Panc1 (cell line): ENCODE measurements at places on chromosomes 7 and 10.

- DNase-seq, result no peak
Observed at GRCh38 chr7:102864958-102865357, 47.8 kb upstream of the LRRC17 start.

- no peak for DNase-seq
Observed at GRCh38 chr7:158771-159170, 33.6 kb upstream of the FAM20C start.

GRCh38 chr7:19079066-19079465, 38.4 kb downstream of the TWIST1 start:
- peak; percentile 62 for DNase-seq

DNA sequence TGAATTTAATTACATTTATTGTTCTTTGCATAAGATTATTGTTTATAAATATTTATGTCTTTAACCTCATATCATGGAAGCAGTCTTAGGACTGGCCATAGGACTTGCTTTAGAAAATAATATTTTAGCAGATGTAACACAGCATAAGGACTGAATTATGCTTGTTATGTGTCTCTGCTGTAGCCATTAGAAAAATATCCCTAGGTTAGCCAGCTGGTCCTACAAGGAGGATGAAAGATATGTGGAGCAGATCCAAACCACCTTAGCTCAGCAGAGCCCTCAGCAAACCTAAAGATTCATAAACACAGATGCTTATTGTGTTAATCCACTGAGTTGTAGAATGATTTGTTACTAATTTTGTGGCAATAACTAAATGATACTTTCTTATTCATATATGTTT, 166.0 kb upstream of the COL1A2 start:
- DNase-seq, result no peak

GRCh38 chr7:139340037-139340807, 915 bp upstream of the FMC1 start:
- DNase-seq, result peak; percentile 100

DNA sequence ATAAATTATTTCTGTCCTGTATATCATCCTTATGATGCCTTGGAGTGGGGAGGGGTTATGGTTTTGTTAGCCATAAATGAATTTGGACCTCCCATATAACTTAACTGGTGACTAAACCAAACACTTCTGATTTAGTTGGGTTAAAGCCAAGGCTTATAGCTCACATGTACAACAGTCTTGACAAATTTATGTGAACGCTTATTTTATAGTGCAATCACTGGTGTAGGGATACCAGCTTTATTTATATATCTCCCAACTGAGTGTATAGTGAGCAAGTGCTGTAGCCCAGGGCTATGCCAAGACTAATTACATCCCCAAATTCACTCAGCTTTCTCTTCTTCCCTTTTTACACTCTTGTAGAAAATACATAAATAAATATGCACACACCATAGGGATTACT, 956.2 kb downstream of the SORCS3 start:
- no peak for DNase-seq

DNA sequence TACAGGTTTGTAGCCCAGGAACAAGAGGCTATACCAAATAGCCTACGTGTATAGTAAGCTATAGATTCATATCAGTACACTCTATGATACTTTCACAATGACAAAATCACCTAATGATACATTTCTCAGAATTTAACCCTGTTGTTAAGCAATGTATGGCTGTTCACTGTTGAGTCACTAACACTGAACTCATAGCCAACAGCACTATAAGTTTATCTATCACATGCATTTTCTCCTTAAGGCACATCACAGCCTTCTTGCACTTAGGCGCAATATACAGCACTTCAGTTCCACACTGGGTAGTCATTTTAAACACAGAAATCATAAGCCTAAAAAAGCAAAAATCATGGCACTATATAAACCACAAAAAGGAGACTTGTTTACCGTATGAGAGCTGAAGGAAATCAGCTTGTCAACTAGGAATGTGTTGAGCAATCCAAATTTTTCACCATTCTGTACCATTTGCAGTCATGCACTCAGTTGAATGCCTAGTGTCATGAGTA, 45.6 kb downstream of the ZNF438 start:
- peak; percentile 61 for DNase-seq

DNA sequence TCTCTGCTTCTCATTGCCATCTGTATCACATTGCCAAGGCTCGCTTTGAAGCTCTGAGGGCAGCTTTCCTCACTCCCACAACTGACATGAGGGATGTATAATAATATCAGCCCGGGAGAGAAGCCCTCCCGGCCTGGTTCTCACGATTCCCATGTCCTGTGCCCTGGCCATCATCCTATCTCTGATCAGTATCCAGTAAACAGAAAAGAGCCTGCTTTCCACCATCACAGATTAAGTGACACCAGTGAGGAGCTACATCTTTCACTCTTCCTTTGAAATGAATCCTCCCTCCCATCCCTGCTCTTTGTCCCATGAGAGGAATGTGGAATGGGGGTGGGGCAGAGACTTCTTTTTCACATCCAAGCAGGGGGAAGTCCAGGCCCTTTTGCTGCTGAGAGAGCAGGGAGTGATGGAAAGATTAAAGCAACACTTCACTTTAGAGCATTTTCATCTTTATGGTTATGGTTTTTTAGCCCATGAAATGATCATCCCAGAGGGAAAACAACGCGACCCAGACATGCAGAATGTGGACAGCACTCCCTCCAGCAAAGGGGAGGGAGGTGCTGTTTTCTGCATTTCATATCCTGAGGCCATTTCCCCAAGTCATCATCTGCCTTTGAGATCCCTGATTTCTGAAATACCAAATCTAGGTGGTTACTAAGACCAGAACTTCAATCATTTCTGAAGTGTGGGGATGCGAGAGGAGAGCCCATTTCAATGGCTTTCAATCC, 84.6 kb upstream of the LYZL1 start:
- DNase-seq, result no peak

DNA sequence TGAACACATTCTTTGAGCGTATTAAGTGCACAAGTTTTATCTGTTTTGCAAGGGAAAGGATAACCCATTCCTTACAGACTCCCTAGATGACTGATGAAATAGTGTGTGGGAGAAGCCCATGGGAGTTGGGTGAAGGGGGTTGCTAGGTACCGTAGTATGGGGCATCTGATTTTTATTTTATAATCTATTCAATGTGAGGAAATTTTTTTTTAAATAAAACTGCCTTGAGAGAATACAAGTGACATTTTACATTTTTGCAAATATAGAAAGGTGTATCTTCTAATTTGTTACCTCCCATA, 1.4 kb downstream of the BTAF1 start:
- DNase-seq, result no peak

- DNase-seq, result no peak
Observed at GRCh38 chr7:72266771-72267170, 145.4 kb downstream of the CALN1 start.

DNA sequence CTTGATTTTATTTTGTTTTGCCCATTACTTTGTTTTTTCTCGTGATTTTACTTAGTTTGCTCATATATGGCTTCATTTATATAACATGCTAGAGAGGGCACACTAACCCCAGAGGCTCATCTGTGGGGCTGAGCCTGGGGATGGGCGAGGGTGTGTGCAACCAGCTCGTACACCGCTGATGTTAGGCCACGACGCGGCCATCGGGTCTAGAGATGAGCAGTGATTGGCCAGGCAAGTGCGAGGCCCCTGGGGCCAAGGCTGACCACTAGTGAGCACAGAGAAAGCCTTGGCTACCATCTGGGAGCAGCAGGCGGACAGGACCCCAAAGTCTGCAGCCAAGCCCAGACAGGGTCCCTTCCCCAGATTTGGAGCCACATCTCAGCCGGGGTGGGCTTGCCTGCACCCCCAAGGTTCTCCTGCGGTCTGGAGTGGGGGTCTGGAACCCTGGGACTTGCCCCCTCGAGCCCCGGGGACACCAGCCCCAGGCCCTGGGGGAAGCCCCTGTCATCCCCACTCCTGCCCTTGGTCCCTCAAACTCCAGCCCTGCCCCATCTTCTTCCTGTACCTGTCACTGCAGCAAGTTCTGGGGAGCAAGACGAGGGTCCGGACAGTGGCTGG, 3.7 kb downstream of the FUOM start:
- no peak for DNase-seq

DNA sequence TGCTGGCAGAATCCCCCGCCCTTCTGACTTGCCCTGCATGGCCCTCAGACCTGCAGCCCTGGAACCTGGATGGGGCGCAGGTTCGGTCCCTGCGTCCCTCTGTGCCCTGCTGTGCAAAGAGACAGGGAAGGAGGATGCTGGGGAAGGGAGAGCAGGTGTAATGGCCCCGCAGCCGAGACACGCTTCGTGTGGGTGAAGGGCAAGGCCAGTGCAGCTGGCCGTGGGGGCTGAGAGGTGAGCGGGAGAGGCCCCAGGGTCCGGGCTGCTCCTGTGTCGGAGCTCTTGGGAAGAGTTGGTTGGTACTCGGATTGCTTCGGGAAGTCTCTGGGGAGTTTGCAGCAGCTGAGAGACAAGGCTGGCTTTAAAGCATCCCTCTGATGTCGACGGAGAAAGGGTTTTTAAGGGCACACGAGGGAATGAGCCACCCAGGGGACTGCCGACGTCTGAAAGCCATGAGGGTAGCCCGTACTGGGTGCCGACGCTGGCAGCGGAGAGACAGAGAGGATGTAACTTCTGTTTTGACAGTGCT, 6.5 kb downstream of the ELFN1 start:
- no peak for DNase-seq

DNA sequence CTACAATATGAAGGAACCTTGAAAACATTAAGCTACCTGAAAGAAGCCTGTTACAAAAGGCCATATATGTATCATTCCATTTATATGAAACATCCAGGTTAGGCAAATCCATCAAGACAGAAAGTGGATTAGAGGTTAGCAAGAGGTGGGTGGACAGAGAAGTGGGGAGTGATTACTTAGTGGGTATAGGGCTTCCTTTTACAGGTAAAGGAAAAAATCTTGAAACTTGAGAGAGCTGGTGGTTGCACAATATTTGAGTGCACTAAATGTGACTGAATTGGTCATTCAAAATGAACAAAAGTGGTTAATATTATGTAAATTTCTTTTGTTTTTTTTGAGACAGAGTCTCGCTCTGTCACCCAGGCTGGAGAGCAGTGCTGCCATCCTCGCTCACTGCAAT, 119.4 kb upstream of the KIF5B start:
- DNase-seq, result no peak

- no peak for DNase-seq
Observed at GRCh38 chr7:40700653-40701421, 566.0 kb downstream of the SUGCT start.

DNA sequence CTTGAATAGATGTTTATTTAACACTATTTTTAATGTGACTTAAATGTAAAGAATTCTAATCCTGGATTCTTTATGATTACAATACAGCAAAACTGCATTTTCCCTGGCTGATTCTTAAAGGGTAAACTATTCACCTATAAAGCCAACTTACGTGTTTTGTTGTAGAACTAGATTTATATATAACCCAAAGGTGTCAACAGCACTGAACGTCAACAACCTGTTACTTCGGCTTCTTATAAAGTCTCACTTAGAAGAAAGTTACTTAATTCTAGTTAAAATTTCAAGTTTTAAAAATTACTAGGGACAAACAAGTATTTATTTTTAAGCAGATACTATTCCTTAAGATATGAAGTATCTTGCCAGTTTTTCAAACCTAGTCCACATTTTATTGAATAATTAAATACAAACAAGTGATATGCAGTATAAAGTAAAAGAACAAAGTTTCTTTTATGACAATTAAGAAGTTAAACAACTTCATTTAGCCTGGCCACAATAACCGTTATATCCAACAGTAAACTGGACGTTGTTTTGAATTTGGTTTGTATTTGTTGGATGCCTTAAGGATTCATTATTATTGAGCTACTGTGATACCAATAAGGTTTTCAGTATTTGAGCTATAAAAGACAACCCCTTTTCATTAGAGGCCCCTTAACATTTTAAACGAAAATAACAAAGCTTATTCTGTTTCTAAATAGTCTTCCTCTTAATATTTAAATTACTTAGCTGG, 83.1 kb downstream of the SNX10 start:
- no peak for DNase-seq

DNA sequence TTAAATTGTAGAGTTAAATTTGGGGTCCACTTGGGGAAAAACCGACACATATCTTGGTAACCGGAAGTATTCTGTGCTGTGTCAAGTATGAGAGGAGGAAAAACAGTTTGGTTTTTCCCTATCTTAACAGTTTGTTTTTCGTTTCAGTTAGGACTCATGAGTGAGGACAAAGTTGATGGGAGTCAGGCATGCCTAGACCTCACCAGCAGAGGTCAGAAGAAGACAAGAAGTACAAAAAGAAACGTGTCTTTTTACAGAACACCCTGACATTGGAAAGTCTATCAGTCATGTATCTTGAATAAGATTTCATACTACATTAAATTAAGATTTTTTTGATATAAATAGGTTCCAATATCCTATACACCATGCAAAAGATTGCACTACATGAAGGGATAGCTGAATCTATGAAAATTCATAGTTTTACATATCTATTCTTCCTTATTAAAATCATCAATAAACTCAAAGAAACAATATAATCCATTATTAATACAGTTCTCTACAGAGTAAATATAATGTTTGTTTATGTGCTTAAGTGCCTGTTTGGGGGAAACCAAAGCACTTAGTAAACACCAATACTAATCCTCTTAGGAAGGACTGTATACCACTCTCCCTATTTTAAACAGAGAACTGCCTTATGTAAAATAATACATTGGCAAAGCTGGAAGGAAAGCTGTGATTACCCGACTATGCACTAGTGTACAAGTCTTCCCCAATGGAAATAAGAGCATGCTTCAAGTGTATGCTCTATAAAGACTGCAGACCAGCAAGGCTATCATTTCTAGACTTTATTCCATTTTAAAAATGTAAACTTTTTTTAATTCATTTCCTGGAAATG, 95.6 kb downstream of the USP6NL start:
- peak; percentile 43 for DNase-seq

DNA sequence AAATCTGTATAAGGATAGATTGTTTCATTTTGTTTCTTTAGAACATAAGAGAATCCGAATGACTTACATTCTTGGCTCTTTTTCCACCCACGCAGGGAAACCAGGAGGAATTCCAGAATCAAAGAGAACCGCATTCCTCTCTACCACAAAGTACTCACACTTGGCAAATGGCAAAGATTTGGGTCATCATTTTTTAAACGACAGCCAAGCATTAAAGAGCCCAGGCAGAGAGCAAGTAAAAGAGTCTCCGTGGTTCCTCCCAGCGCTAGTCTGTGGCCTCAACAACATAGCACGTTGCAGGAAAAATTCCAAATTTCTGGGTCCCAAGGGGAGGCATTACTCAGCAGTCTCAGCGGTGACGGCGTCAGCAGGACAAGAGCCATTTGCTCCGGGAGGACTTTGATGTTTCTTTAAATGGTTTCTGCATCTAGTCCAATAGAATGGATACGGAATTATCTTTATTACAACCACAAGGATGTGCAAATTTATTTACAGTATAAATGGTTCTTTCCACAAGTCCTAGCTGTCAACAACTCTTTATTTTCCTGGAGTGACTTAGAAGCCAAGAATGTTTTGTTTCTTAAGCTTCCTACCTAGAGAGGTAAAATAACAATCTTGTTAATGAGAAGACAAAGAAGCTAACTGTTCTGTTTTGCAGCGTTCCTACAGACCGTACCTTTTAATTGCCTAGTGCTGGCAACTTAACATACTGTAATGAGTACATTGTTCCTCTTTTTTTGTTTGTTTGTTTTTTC, 232.5 kb downstream of the SKIDA1 start:
- no peak for DNase-seq
